ENCODE measurements at places on chromosomes 7 and 10.

- no peak for DNase-seq
Observed at GRCh38 chr10:71064413-71065118, 147.8 kb upstream of the UNC5B start.

- DNase-seq: no peak
Observed at GRCh38 chr7:72190919-72191318, 221.2 kb downstream of the CALN1 start.

DNA sequence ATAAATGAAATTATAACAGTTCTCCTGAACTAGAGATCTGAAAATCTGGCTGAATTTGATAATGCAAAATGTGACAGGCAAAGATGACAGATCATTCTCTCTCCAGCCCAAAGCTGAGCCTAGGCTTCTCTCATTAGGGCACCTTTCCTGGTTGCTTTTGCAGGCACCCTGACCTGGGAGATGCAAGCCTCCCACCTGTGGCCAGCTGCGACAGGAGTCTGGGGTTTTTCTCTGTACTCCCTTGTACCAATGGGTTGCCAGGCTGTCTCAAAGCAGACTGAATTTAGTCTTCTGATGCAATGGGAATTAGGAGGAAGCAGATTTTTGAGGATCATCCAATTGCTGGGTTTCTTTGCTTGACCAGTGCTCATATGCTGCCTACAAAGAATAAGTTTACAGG lies 85.0 kb upstream of the EFCAB10 start:
- no peak for DNase-seq

GRCh38 chr7:24717247-24717622 lies 40.0 kb downstream of the GSDME start:
- DNase-seq: no peak

- no peak for DNase-seq
Observed at GRCh38 chr10:8369666-8370065, 315.2 kb downstream of the GATA3 start.

- no peak for DNase-seq
Observed at GRCh38 chr7:71472962-71473361, 341.0 kb downstream of the GALNT17 start.

All from Jurkat, Clone E6-1 (cell line).